ENCODE measurements at places on chromosomes 13 and 19. TPM values are rescaled to one million over a fixed set of nuclear protein-coding genes. Genes with fewer than 3 reads are reported as not detected.
A peak's percentile ranks its signal among the peaks of the same experiment; 100 is the strongest.

- no peak for DNase-seq
Measured at GRCh38 chr13:39884166-39884565, 228.7 kb downstream of the COG6 start.

GRCh38 chr19:4059891-4060620 is 6.6 kb downstream of the ZBTB7A start:
- peak; percentile 77 for DNase-seq

DNA sequence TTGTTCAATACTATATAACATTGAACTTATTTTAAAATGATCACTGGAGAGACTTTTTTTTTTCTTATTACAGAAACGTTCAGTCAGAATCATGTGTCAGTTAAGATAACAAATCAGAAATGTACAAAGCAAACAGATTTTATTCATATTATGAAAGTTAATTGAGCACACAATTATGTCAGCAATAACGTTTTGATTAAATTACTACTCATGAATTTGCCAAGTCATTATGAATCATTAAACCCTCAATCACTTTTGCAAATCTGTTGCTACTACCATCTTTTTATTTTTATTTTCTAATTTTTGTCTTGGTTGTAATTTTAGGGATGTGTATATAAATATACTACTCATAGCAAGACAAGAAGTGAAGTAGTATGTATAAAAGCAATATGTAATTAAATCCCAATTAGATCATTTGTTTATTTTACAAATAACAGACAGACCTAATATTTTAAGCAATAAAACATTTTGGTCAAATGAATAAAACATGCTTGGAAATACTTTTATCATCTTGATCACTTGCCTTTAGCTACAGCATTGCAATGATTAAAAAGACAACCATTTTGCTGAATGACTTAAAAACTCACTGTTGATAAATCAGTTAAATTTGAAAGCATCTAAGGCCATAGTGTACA is 893.4 kb upstream of the MIR17HG start:
- DNase-seq, result no peak

DNA sequence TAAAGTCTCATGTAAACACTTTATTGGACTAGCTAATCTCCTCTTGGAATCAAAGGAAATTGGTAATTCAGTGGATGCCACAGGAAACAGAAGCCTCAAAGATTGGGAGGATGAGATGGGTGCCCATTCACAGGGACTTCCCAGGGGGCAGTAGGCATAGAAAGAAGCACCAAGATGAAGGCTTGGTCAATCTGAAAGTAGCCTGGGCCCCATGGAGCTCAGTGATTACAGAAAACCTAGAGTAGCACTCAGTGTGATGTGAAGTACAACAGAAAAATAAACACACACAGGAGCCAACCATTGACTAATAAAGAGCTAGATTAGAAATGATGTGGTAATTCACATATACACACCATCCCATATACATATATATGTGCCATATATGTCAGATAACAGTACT is 560.6 kb downstream of the TBC1D4 start:
- no peak for DNase-seq

DNA sequence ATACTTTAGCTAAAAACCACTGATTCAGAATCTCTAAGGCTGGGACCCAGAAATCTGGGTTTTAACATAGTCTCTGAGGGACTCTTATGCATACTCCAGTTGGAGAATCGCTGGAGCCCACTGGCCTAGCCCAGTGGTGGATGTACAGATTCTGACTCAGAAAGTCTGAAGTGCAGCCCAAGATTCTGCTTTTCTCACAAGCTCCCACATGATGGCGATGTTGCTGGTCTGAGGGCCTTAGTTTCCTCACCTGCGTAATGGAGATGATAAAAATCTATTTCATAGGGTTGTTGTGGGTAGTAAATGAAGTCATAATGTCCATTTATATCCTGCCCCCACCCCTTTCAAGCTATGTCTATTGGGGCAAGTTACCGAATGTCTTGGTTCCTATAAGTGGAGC is 7.7 kb upstream of the CDADC1 start:
- peak; percentile 28 for DNase-seq

GRCh38 chr19:11203194-11204075 is 6.1 kb upstream of the KANK2 start:
- DNase-seq, result peak; percentile 98

GRCh38 chr19:55519451-55520311 is 17.3 kb downstream of the SBK2 start:
- DNase-seq, result no peak

DNA sequence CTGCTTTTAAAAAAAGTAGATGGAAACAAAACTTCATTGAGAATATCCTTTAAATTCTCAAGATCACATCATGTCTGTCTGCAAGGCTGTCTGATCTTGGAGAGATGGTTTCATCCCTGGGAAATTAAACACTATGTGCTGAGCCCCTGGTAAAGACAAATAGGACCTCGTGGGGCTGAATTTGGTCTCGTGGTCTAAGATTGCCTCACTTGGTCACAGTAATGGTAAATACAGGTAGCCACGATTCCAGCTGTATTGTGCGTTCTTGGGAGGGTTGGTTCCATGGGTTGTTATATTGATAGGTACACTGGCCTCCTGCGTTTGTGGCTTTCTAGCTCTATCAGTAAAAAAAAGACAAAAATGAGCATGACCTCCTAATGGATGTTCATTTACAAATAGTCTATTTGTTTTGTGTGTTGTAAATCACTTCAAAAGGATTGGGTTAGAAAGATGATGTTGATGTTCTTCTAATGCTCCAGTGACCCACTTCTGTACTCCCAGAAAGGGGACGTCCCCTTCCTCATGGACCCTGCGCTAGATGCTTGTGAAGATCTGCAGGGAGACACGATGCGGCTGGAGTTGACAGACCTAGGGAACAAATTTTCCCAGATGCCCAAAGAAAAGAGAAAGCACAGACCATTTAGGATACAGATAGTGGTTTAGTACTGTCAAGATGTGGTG is 1.8 kb downstream of the CEBPG start:
- DNase-seq, result no peak

DNA sequence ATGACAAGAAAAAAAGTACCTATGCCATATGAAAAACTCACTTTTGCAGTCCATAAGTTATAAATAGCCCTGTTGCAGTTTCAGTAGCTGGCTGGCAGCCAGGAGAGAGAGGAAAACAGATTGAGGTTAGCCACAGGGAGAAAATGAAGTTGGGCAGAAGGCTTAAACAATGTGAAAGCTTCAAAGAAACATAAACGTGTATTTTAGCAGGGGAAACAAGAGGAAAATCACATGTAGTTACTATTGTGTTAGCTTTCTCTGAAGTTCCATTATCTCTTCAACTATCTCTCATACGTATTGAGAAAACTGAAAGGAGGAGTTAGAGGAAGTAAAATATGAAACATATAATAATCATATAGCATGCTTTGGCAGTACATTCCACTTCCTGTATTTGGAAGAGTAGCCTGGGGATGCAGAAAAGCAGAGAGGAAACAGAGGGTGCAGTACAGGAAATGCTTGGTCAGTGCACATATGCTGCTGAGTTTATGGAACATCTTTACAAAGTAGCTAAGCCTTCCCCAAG is 1551.1 kb downstream of the EFNB2 start:
- DNase-seq, result no peak

- DNase-seq, result peak; percentile 99
Measured at GRCh38 chr19:7595466-7596133, at the start of gene CAMSAP3. Gene CAMSAP3, plus strand, starts transcription at chr19:7595863. Its CDS starts 140 bp downstream, at chr19:7596003.

DNA sequence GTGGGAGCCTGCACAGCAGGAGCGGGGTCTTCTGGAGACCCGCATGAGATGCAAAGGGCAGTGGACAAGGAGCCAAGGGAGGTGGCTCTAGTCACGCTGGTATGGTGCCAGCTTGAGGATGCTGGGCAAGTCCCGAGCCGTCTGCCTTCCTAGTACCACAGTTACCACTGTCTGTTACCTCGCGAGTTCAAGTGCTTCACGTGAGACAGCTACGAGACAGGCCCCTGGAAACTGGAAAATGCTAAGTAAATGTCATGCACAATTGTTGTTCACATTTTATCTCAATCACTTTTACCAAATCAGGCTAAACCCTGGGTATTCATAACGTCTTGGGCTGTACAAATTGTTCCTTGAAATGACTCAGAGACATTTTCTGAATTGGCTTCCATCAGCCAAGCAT is 155.7 kb downstream of the TNFRSF19 start:
- DNase-seq, result no peak

- DNase-seq, result no peak
Measured at GRCh38 chr13:111336666-111337065, 16.2 kb downstream of the TEX29 start.

Gene FGF21
- total RNA-seq, result 0.35 TPM

Gene KLF2
- not detected for total RNA-seq

Gene PSPN
- 1.7 TPM for total RNA-seq
